ENCODE measurements at places on chromosomes 6 and 20. TPM values are rescaled to one million over a fixed set of nuclear protein-coding genes. Genes with fewer than 3 reads are reported as not detected.

GRCh38 chr20:17965042-17965697 is 3.4 kb downstream of the SNX5 start:
- DNase-seq, result no peak

DNA sequence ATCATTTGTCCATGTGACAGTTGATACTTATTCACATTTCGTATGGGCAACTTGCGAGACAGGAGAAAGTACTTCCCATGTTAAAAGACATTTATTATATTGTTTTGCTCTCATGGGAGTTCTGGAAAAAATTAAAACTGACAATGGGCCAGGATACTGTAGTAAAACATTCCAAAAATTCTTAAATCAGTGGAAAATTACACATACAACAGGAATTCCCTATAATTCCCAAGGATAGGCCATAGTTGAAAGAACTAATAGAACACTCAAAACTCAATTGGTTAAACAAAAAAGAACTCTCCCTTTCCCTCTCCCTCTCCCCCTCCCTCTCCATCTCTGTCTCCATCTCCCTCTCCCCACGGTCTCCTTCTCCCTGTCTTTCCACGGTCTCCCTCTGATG is 19.4 kb upstream of the EIF2S2 start:
- DNase-seq, result no peak

DNA sequence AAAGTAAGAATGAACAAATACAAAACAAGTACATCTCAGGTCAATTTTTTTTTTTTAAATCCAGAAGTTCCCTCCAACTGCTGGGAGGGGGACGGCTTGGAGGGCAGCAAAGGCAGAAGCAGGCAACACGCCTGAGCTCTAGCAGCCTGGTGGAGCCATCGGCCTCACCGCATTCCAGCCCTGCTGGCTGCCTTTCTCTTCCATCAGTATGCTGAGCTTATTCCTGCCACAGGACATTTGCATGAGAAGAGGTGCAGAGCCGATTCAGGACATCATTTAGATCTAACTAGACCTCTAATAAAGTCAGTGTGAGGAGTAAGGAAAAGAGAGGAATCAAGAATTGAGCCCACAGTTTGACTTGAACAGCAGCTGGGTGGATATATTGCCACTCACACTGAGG is 318.8 kb downstream of the ZFAND3 start:
- no peak for DNase-seq

DNA sequence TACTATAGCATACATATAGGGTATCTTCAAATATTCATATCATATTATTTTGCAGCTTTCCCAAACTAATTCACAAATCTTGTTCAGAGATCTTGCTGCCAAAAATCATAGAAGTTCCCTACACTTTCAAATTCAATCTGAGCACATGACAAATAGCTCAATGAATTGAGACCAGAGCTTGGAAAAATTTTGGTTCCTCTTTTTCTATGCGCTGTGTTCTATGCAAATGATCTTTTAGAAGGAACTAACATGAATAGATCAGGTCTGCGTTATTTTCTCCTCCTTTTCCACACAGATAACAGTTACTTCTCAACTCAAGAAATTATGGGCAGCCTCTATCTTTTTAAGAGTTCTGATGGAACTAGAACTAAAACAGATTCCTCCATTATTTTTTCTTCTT is 316.3 kb downstream of the ARHGAP18 start:
- DNase-seq, result no peak

- peak; percentile 76 for DNase-seq
These were observed 197.4 kb upstream of the KCNG1 start for GRCh38 chr20:51220293-51220706.

The NKX2-4 gene
- not detected for total RNA-seq

The BNIP5 gene
- total RNA-seq, result not detected

The KIAA0408 gene
- 6.6 TPM for total RNA-seq

The FOXQ1 gene
- total RNA-seq, result not detected

The LHFPL5 gene
- not detected for total RNA-seq

Measured in activated T-cell treated with anti-CD3 and anti-CD28 coated beads, Interleukin-2, amount 50 U/mL, for 72 hours (primary cell).